CD4-positive, alpha-beta T cell (primary cell): ENCODE measurements at places on chromosomes 1 and 21.

DNA sequence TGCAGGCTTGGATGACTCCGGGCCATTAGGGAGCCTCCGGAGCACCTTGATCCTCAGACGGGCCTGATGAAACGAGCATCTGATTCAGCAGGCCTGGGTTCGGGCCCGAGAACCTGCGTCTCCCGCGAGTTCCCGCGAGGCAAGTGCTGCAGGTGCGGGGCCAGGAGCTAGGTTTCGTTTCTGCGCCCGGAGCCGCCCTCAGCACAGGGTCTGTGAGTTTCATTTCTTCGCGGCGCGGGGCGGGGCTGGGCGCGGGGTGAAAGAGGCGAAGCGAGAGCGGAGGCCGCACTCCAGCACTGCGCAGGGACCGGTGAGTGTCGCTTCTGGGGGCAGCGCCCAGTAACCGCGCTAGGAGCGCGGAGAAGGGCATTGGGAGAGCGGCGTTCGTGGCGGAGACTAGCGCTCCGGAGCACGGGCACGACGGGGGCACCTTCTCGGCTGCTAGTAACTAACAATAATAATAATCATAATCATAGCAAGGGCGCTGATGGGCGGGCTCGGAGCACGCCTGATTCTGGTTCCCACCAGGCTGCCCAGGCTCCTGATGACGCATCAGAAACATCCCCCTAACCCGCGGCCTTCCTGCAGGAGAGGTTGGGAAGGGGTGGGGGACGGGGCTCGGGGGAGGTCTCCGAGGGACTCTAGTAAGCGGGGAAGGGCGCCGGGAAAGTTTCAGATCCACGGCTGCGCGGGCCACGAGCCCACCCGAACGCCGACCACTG lies at the start of gene MX1:
TSS of gene MX1 (plus strand) at position 286 of the 722 bp plus-strand sequence. CDS start 5,832 bp downstream, outside the sequence.
- peak; percentile 85 for DNase-seq

- no peak for DNase-seq
Measured at GRCh38 chr1:9985001-9985400, 12.0 kb upstream of the RBP7 start.

DNA sequence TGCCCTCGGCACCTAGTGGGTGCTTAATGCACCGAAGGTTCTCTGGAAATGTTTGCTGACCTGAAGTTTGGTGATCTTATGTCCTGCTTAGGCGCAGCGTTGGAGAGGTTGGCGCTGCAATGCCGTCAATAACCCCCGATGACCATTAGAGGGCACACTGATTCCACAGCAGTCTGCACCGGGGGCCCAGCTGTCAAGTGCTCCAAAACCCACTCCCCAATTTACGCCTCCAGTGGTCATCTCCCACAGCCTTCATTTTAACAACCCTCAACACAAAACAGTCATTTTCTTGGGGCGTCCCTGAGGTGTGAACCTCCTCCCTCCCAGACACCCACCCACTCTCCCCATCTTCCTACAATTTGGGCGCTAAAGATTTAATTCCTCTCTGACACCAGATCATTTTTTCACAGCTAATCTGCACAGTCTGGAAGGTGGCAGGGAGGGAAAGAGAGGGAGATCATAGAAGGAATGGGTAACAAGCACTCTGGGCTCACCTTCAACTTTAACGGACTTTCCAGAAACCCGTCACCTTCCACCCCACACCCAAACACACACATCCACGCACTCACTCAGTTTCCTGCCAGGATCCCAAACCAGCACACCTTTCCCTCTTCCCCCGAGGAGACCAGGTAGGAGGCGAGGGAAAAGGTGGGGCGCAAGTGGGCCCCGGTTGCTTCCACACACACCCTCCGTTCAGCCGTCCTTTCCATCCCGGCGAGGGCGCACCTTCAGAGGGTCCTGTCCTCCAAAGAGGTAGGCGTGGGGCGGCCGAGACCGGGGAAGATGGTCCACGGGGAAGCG lies 570 bp upstream of the NPR1 start:
- DNase-seq = peak; percentile 29

DNA sequence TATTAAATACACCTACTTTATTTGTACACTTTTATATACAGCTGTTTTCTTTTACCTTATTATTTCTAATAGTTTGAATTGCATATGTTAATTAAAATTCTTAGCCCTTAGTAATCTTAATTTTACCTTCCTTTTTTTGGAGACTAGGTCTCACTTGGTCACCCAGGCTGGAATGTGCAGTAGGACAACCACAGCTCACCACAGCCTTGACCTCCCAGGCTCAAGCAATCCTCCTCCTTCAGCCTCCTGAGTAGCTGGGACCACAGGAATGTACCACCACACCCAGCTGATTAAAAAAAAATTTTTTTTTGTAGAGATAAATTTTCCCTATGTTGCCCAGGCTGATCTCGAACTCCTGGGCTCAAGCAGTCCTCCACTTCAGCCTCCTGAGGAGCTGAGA lies 15.0 kb upstream of the SDC3 start:
- DNase-seq = no peak

DNA sequence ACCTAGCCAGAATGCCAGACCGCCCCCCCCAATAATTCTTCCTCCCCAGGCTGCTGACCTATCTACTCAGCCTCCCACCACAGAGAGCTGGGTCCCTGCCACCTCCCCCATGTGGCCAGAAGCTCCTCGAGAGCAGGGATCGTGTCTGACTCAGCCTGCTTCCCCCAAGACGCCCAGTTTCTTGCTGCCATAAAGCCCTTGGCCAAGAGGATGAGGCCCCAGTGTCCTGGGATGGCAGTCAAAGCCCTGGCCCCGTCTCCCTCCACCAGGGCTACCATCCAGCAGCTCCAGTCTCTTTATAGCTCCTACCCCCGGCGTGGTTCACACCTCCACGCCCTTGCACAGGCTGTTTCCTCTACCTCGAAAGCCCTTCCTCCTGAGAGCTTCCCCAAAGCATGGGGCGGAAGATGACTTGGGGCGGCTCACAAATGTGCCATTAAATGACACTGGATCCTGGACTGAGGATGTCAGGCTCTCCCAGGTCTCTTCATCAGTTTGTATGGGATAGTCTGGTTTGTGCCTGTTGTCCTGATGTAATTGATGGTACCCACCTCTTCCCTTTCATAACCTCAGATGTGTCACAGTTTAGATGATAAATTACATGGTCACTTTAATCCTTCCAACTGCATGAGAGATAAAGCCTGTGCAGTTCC lies 13.2 kb downstream of the ADGRB2 start:
- DNase-seq = no peak
